Melanocyte of skin (primary cell): ENCODE measurements at places on chromosomes 5 and 9. TPM values are rescaled to one million over a fixed set of nuclear protein-coding genes. Genes with fewer than 3 reads are reported as not detected.

Gene PCDHB4
- total RNA-seq = 0.36 and 0.69 TPM in 2 replicates

Gene CDH9
- not detected in 2 replicates for total RNA-seq

Gene TENT4A
- total RNA-seq = 15.6 and 17.3 TPM in 2 replicates

Gene DND1
- total RNA-seq = 0.34 and 0.36 TPM in 2 replicates

Gene BAAT
- under 0.01 and 0.15 TPM in 2 replicates for total RNA-seq

Gene OTP
- total RNA-seq = not detected in 2 replicates

Gene ZDHHC11
- 3.3 and 5.9 TPM in 2 replicates for total RNA-seq

Gene CTSL
- total RNA-seq = 230 and 407 TPM in 2 replicates

Gene LNPEP
- total RNA-seq = 31.3 and 45.8 TPM in 2 replicates

Gene OLFML2A
- total RNA-seq = under 0.01 and 1.5 TPM in 2 replicates

Gene FRRS1L
- total RNA-seq = not detected in 2 replicates

Gene TEK
- total RNA-seq = under 0.01 TPM in 1 of 2 replicates, not detected in the other

Gene ZNF622
- total RNA-seq = 38.2 and 49.4 TPM in 2 replicates

Gene NUTM2G
- not detected in 2 replicates for total RNA-seq

Gene HSPA9
- total RNA-seq = 371 and 390 TPM in 2 replicates

Gene WDR38
- not detected in 2 replicates for total RNA-seq

Gene FAM169A
- 2.1 and 2.2 TPM in 2 replicates for total RNA-seq

Gene GMCL2
- not detected in 2 replicates for total RNA-seq

Gene C5orf58
- not detected in 2 replicates for total RNA-seq
